ENCODE measurements at places on chromosomes 12 and 14. TPM values are rescaled to one million over a fixed set of nuclear protein-coding genes. Genes with fewer than 3 reads are reported as not detected.

The RAB21 gene
- total RNA-seq, result 26.7 TPM

The PPP1R1A gene
- 6.4 TPM for total RNA-seq

The KCNA5 gene
- total RNA-seq, result 1.7 TPM

The CCDC196 gene
- not detected for total RNA-seq

The CD9 gene
- 297 TPM for total RNA-seq

The KRT7 gene
- 10.4 TPM for total RNA-seq

DNA sequence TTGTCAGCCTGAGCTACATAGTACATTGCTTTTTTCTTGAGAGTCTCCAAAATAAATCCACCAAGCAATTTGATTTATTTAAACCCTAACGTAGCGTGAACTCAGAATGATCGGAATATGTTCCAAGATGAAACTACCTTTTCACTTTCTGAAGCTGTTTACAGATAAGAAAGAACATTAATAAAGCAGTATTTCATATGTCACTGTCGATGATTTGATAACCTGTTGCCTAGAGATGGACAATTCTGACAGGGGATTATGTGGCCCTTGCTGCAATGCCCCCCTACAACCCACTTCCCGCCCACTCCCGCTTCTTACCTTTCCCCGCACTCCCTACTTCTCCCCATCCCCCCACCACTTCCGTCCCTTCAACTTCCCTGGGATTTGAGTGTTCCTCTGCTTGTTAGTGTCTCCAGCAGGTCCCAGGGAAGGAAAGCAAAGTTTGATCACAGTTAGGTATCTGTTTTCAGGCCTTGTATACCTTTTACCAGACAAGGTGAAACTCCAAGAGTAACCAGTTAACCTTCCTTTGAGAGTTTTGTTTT, 229.2 kb upstream of the HMGA2 start:
- DNase-seq, result no peak

DNA sequence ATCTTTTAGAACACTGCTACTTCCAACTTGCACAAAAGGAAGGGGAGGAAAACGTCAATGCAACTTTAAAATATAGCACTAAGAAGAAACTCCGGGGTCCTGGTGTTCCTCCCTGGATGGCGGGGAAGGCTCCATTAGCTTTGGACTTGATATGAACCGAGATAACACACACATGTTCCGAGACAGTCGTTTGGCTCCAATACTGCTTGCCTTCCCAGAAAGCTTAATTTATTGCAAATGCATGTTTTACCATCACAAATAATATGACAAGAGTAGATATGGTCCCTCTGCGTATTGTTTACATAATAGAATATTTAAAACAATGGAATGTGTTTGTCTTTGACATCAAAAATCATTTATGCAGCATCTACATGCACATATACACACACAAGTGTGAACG, 87.6 kb upstream of the CLMN start:
- peak; percentile 4 for DNase-seq

DNA sequence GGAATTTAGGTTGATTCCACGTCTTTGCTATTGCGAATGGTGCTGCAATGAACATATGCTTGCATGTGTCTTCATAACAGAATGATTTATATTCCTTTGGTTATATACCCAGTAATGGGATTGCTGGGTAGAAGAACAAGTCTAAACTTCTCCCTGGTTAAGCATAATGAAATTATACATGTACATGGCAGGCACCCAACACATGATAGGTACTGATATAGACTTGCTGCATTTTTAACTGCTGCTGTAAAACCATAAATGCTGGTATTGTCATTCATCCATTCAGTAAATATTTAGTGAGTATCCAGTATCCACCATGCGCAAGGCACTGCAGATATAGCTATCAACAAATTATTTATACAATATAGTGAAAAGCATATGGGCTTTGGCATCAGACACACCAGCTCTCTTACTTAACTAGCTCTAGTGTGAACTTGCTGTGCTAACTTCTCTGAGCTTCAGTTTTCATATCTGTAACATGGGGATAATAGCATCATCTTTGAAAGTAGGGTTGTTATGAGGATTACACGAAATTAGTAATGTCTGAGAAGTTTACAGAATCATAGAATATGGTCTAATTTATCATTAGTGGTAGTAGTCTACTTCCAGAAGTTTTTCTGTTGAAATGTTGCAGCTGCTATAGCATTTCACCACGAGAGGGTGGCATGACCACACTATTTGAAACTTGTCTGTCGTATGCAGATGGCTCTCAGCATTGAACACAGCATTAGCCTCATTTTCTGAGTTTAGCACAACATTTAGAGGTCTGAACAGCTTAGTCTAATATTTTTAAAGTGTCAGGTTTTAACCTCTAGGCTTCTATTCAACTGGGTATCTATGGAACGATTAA, 32.0 kb upstream of the SEL1L start:
- DNase-seq, result peak; percentile 8

DNA sequence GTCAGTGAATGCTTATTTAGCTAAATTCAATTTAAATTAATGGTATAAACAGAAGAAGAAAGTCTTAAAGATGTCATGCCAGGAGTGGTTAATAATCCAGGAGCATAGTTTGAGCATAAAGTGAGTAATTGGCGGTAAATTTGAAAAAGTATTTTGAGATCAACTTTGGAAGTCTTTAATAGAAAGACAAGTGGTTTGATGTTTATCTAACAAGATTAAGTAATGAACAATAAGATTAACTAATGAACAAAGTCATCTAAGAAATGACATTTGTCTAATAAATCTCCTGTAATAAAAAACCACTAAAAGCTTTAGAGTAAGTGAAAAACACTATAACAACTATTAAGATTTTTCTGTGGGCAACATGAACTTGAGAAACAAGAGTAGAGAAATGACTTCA, 112.8 kb downstream of the CAPZA3 start:
- DNase-seq, result no peak

DNA sequence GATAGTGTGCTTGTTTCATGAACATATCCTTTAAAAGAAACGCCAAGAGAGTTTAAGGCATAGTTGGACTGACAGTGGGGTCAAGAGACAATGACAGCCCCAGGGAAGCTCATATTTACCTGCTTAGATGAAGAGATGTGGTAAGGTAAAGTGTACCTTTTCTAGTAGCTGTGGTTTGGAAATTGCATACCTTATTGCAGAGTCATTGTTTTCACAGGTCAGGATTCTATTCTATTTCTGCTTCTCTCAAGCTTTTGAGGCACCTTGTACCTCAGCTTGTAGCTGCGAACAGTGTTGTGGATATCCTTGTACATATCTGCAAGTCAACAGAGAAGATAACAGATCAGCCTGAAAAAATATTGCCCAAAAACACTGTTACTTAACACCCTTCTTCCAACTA, 47.7 kb downstream of the ATP6V1D start:
- no peak for DNase-seq

- DNase-seq, result no peak
These were observed 183.8 kb downstream of the PPM1H start for GRCh38 chr12:62750941-62751809.

GRCh38 chr14:102487204-102487577, 22.4 kb downstream of the ANKRD9 start:
- DNase-seq, result no peak

DNA sequence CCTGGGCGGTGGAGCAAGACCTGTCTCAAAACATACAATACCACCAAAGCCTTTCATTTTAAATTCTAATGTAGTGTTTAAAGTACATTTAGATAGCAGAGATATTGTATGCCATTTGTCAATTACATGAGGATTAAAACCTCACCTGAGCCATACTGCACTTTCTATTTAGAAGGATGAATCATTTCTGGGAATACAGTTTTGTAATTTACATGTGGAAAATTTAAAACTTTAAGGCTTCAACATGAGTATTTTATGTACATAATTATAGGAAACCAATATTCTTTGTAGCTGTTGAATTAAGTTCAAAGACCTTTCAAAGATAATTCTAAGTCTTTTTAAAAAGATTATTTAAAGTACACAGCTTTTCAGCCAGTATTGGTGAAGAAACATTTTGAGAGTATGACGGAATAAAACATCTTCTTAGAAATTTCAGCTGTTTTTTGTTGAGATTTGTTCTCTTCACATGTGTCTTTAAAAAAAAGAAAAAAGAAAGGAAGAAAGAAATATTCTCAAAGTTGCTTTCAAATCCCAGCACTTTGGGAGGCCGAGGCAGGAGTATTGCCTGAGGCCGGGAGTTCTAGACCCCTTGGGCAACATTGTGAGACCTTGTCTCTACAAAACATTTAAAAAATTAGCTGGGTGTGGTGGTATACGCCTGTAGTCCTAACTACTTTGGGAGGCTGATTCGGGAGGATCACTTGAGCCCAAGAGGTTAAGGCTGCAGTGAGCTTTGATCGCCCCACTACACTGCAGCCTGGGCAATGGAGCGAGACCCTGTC, 34.5 kb upstream of the CCT2 start:
- DNase-seq, result no peak

DNA sequence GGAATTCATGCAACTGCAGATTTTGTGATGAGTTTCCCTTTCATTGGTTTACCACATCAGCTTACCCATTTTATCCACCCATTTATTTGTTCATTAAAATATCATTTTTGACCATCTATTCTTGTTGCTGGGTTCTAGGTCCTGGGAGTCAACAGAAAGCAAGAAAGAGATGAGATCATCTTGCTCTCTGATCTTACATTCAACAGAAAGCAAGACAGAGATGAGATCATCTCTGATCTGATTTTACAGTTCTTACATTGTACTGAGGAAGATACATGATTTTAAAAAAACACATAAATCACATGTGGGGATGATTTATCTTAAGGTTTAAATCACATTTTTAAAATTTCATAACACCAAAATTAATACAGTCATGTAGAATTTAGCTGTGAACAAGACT, 2.3 kb downstream of the TAS2R46 start:
- no peak for DNase-seq

DNA sequence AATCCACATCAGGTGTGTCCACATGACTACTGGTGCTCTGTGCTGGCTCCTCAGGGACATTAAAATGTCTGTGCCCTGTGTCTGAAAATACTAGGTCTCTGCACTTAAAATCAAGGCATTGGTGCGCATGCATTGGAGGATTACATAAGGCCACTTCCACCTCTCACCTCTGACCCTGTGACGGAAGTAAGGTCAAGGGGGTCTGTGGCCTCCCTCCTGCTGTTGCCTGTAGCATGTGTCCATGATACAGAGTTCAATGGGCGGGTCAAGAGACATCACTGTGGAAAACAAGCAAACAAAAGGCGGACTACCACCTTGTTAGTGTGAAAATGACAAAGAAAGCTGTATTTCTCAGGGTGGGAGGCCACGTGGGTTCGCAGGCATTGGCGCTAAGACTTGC, 208.6 kb upstream of the PWP1 start:
- no peak for DNase-seq

DNA sequence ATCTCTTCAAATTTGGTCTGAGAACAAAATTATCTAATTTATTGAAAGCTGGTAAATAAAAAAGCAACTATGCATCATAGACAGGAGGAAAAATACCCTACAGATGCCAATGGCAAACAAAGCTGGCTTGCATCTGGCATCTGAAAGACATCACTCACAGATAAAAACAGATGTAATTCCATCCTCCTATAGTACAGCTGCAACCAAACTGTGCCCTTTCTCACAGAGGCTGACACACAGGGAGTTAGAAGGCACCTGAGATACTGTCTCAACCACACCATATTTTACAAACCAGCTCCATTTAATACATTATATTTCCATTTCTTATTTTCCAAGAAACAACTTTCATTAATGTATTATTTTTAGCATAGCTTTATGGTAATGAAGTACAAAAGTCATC, 39.4 kb downstream of the DUSP16 start:
- no peak for DNase-seq
